Stimulated activated naive CD8-positive, alpha-beta T cell treated with anti-CD3 and anti-CD28 coated beads, Interleukin-15, Interleukin-2, amounts not matched to agents 100 U/mL and 50 U/mL, for 24 hours (primary cell): ENCODE measurements at places on chromosomes 16 and 17.

GRCh38 chr17:40694584-40694983 lies 9.0 kb downstream of the KRT24 start:
- DNase-seq: no peak

DNA sequence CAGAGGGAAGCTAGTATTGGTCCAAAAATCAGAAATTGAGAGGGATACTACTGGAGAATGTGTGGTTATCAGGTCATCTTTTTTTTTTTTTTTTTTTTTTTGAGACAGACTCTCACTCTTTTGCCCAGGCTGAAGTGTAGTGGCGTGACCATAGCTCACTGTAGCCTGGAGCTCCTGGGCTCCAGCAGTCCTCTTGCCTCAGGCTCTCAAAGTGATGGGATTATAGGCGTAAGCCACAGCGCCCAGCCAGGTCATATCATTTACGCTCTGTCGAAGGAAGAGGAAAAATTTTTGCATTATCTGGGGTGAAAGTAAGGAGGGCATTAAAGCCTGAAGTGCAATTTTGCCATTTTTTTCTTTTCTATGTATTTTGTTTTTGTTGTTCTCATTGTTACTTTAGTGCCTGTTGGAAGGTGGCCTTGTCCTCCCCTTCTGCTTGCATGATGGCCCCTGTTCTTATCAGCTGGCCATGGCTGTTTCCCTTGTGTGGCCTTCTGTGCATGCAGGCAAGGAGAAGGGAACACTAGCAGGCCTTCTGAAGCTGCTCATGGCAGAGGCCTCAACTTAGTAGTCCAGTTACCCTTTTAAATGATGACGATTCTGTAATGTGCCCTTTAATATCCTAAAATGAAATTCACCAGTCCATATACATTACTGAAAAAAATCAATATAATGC lies 118.3 kb downstream of the SPECC1 start:
- DNase-seq: no peak

- peak; percentile 61 for DNase-seq
These were observed 26.5 kb downstream of the STAT3 start for GRCh38 chr17:42361781-42362186.

- DNase-seq: peak; percentile 77
These were observed 216.7 kb downstream of the RPTOR start for GRCh38 chr17:80761110-80761871.

GRCh38 chr16:53852678-53853077 lies 148.7 kb downstream of the FTO start:
- no peak for DNase-seq

DNA sequence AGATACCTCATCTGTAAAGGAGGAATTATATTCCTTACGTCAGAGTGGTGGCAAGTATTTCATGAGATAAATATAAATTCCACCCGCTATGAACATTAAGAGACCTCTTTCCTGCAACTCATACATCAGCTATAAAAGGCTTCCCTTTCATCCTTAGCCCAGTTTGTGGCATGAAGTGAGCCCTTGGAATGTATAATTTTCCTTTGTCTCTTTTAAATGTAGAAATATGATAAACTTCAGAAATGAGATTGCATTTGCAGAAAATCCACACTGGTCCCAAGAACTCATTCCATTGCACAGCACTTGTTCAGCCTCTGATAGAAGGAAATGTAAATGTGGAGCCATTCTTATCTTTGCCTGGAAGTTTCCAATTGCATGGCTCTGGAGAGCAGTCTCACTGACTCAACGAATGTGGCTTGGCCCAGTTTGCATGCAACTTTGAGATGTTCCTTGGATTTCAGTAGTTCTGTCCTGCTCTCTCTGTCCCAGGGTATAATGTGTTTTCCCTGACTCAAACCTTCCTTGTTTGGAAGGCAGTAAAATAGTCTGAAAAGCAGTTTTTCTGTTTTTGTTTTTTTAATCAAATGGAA lies 746.4 kb downstream of the CDH11 start:
- no peak for DNase-seq

- DNase-seq: no peak
These were observed 5.3 kb downstream of the LMF1 start for GRCh38 chr16:965487-965886.

GRCh38 chr17:79023180-79023705 lies 726 bp upstream of the C1QTNF1 start:
- DNase-seq: no peak
